ENCODE measurements at places on chromosomes 7 and 10.

- DNase-seq = no peak
Observed at GRCh38 chr7:37942934-37943610, 22.6 kb downstream of the EPDR1 start.

- no peak for DNase-seq
Observed at GRCh38 chr7:37068038-37068437, 343.7 kb upstream of the AOAH start.

DNA sequence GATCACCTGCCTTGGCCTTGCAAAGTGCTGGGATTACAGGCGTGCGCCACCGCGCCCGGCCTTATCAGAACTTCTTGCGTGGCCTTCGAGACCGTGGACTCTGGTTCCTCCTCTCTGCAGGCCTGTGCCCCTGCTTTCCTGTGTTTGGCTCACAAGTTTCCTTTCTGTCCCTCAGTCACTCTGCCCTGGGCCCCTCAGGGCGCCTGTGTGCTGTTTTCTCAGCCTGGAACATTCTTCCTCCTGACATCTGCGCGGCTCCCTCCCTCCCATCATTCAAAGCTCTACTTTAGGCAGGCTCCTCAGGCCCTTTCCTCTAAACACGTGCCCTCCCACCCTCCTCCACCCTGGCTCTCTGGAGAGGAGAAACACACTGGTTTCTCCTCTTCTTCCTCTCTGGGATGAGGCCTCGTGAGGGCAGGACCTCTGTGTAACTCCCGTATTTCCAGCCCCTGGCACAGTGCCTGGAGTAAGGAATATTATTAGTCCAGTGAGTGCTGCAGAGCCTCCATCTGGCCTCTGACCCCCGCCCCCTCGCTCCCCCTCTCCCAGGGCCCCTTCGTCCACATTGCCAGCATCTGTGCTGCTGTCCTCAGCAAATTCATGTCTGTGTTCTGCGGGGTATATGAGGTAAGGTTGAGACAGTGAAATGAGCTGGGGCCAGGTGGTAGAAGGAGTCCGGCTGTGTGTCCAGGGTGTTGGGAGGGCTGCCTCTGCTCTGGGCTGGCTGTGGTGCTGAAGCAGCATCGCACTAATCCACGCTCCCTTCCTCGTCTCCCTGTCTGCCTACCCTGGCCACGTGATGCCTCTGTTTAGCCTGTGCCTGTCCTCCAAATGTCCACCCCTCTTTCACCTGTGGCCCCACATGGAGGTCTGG lies 7.1 kb downstream of the CLCN1 start:
- no peak for DNase-seq

GRCh38 chr7:144000020-144000419 lies at the start of gene OR6B1:
TSS of gene OR6B1 (plus strand) at chr7:144000320. CDS start at chr7:144003997, 3,677 bp downstream.
- DNase-seq = no peak

- no peak for DNase-seq
Observed at GRCh38 chr10:60358282-60358681, 31.4 kb downstream of the ANK3 start.

DNA sequence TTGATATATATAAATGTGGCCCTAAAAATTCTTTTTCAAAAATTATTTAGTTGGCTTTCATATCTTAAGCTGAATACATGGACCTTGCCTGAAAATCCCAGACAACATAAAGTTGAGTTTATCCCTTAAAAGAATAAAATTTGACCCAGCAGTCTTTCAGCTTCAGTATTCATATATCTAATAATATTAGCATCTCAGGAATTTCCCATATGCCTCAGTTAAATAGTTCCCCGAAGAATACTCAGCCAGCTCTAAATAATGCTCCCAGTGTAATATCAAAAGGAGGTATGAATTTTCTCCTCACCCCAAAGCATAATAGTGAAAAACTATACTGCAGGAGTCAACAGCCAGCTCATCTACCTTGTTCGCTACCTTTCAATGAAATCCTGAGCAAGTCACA lies 145.9 kb downstream of the CTNNA3 start:
- no peak for DNase-seq

- DNase-seq = no peak
Observed at GRCh38 chr10:49624629-49625028, 10.8 kb downstream of the CHAT start.

All from hematopoietic multipotent progenitor cell treated with erythropoietin and hydrocortisone succinate and interleukin-3 and kit ligand, for 8 days (in vitro differentiated cells).